Heart right ventricle (tissue), 16 donors: ENCODE measurements at places on chromosomes 12 and 14. TPM values are rescaled to one million over a fixed set of nuclear protein-coding genes. Genes with fewer than 3 reads are reported as not detected.

C12orf54 gene
- total RNA-seq, result not detected

GRCh38 chr12:123472438-123472849 lies 14.5 kb downstream of the SNRNP35 start:
- H3K4me1 ChIP-seq, result peaks cover 6% of the 10 kb centered on the region
- DNase-seq, result no peak
- H3K27ac ChIP-seq, result no peak overlapping the region
- no peaks in the 10 kb centered on the region for H3K27me3 ChIP-seq

DNA sequence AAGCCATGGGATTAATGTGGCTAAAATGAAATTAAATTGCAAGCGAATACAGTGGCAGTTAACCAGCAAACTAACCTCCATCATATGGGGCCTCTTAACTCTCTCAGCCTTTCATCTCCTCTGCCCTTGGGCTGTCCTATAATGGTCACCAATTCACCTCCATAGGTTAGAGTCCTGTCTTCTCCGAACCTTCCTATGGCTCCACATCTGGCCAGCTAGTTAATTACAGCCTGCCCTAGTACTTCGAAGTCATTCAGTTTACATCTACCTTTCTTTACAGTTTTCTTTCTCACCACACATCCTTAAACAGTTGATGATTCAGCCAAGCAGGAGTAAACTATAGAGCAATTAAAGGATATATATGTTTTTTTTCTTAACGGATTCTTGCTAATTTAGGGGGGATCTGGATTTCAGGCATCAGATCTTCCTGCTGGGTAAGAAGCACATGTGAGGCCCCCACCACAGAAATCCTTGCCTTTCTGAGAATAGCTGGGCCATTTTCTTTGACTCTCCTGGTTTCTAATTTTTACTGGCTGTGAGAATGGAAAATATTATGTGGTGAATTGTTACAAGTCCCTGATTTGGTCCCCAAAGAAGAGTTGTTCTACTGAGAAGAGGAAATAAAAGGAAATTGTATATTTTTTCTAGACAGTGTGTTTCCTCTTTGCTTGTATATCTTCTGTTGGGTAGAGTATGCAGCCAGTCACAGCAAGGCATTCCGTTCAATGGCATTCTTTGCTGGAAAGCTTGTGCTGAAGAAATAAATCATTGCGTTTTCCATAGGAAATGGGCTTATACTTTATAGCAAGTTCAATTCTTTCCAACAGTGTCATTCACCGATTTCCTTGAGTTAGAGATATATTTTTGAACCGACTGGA lies 16.7 kb downstream of the HMGA2 start:
- no peak overlapping the region for H3K27ac ChIP-seq
- no peaks in the 10 kb centered on the region for H3K4me1 ChIP-seq
- H3K36me3 ChIP-seq, result no peaks in the 10 kb centered on the region
- H3K4me3 ChIP-seq, result no peak overlapping the region
- peaks cover 6% of the 10 kb centered on the region for H3K27me3 ChIP-seq
- no peak for DNase-seq

DNA sequence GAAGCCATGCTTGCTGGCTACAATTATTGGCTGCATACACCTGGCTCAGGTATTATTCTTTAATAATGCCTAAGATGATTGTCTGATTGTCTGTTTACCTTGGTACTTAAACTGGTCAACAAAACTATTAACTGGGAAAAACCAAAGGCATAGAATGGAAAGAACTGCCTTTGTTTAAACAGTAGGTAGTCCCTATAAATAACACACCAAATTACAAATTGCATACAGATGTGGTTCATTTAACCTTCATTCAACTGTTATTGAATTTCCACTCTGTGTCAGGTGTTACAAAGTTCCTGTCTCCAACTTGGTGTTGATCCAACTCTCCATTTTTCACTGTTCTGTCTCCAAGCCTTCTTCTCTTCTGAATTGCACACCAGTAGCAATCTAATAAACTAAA lies 79.8 kb upstream of the FSCB start:
- no peaks in the 10 kb centered on the region for H3K4me1 ChIP-seq
- H3K27me3 ChIP-seq, result no peaks in the 10 kb centered on the region
- no peak overlapping the region for H3K27ac ChIP-seq
- DNase-seq, result no peak

GRCh38 chr14:69682621-69683263 lies 71.3 kb downstream of the SUSD6 start:
- H3K36me3 ChIP-seq, result no peaks in the 10 kb centered on the region
- H3K4me1 ChIP-seq, result peaks cover 86% of the 10 kb centered on the region
- H3K27ac ChIP-seq, result no peak overlapping the region
- DNase-seq, result no peak
- no peak overlapping the region for H3K4me3 ChIP-seq
- H3K27me3 ChIP-seq, result no peaks in the 10 kb centered on the region

DNA sequence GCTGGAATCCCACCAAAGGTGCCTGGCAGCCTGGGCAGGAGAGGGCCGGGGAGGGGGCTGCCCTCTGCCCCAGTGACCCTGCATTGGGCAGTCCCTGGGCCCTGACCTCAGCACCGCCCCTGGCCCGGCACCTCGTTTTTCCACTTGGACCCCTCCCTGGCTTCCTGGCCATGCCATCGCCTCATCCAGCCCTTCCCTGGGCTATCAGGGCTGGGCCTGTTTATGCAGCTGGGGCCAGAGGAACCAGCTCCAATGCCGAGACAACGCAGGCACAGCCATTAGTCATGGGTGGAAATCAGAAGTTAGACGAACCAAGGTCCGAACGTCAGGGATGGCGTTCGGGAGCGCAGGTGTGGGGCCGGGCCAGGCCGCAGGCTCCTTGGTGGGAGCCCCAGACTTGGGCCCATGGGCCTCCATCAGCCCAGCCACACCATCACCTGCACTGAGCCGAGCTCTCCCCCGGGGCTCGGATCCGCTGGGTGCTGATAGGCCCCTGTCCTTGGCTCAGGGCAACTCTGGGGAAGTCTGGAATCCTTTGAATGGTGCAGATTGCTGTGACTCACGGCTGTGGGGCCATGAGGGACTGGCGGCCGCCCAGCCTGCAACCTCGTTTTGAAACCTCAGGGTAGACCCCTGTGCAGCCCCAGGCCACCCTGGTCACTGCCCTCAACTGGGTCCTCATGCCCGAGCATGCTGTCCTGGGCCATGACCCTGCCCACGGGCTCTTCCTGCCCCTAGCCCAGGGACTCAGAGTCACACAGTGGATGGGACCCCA lies 169.4 kb downstream of the KIF26A start:
- peaks cover 16% of the 10 kb centered on the region for H3K27me3 ChIP-seq
- no peaks in the 10 kb centered on the region for H3K36me3 ChIP-seq
- no peak for DNase-seq

DNA sequence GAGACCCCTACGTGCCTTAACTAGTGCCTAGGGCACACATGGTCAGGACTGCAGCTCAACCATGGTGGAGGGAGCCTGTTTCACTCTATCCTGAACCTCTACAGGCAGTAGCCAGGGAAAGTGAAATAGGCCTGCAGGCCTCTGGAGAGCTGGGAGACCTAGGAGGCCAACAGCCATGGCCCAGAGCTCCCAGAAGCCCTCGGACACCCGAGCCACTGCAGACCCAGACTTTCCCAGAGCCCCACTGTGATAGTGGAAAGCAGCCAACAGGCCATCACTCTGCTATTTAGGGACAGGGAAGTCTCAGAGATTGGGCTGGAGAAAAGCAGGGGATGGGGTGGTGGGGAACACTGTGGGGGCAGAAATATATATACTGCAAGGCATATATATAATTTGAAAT lies 56.5 kb upstream of the ZFP36L1 start:
- H3K27me3 ChIP-seq, result no peaks in the 10 kb centered on the region
- no peak overlapping the region for H3K27ac ChIP-seq
- H3K4me3 ChIP-seq, result no peak overlapping the region
- H3K4me1 ChIP-seq, result no peaks in the 10 kb centered on the region
- peak; percentile 27 for DNase-seq
- no peaks in the 10 kb centered on the region for H3K36me3 ChIP-seq

GRCh38 chr14:66944872-66945271 lies 244.4 kb upstream of the GARIN2 start:
- H3K36me3 ChIP-seq, result peaks cover 98% of the 10 kb centered on the region
- no peak for DNase-seq
- H3K27ac ChIP-seq, result no peak overlapping the region
